IMR-90 (cell line): ENCODE measurements at places on chromosomes 12 and 14. TPM values are rescaled to one million over a fixed set of nuclear protein-coding genes. Genes with fewer than 3 reads are reported as not detected.

FGD6 gene
- total RNA-seq, result 9.5 and 9.7 TPM in 2 replicates

HPD gene
- 0.18 TPM in 1 of 2 replicates, not detected in the other for total RNA-seq

DNA sequence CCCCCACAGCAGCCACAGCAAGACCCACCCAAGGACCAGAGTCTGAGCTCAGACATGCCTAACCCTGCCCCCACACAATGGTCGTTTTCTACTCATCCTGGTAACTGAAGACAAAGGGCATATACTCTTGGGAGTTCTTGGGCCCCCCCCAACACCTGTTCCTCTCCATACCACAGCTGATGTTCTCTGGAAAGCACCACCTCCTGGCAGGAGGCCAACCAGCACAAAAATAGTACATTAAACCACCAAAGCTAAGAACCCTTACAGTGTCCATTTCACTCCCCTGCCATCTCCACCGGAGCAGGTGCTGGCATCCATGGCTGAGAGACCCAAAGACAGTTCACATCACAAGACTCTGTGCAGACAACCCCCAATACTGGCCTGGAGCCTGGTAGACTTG lies 80.6 kb upstream of the DAAM1 start:
- no peak for DNase-seq

KIF26A gene
- not detected in 2 replicates for total RNA-seq

DTX3 gene
- 2.8 and 2.9 TPM in 2 replicates for total RNA-seq

ISCU gene
- total RNA-seq, result 52.7 and 58.3 TPM in 2 replicates

SDS gene
- not detected in 2 replicates for total RNA-seq

TCL1B gene
- total RNA-seq, result not detected in 2 replicates
